ENCODE measurements at places on chromosomes 4 and X.

DNA sequence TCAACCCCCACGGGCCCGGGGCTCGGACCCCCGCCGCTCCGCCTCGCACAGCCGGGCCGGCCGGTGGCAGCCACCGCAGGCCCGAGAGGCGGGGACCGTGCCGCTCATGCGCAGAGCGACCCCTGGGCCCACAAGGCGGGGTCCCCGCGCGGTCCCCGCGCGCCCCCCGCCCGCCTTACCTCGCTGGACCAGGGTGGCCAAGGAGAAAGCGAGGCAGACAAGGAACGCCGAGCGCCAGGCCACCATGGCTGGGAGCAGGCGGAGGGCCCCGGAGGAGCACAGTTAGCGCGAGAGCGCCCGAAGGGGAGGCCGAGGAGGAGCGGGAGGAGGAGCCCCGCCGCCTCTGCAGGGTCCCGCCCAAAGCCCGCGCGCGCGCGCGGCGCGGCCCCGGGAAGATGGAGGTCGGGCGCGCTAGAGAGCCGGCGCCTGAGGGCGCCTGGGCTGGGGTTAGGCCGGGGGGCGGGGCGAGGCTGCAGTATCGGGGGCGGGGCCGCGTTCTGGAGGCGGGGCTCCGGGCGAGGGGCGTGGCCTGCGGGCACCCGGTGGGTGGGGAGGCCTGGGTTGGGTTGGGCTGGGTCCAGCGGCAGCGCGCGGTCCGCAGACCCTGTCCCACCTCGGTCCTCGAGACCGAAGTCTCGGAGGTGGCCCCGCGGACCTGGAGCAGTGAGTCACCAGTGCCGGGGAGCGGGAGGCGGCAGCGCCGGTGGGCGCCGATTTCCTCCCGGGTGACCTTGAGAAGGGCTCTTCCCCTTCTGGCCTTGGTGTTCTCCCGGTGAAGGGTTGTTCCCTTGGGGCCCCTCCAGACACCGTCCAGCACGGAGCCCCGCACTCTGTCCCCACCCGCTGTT, at the start of gene CD99L2:
Gene CD99L2 (minus strand): TSS at position 326 of the 848 bp plus-strand sequence. CDS start 80 bp downstream, at position 246.
- DNase-seq = no peak

DNA sequence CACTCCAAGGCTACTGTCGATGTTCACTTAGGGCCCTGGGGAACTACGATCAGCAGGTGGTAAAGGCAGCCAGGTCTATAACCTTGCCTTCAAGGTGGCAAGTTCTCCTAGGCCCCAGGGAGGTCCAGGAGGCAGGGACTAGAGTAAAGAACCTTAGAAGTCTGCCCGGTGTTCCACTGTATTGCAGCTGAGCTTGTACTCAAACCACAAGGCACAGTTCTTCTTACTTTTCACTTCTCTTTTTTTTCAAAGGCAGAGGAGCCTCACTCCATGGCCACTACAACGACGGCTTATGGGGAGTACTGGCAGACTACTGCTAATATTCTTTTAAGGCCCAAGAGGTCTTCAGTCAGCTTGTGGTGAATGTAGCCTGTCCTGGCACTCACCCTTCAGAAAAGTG, 78.8 kb upstream of the GPR174 start:
- no peak for DNase-seq

DNA sequence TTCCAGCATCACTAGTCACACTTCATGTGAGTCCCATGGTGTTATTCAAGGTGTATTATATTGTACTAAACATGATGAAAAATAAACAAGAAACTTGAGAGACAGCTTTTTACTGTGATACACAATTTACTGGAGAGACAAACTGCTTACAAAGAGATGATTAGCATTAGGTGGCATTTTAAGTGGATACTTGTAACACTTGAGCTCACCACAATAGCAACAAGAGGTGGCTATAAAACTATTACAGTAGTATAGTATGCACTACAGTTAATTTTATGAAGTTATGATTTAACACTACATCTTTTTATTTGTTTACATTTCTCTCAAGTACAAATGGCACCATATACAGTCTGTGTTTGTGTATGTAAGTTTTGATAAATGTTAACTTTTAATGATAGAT, 246.6 kb downstream of the PARM1 start:
- no peak for DNase-seq

- no peak for DNase-seq
Observed at GRCh38 chrX:150587585-150588503, 19.4 kb downstream of the MTM1 start.

DNA sequence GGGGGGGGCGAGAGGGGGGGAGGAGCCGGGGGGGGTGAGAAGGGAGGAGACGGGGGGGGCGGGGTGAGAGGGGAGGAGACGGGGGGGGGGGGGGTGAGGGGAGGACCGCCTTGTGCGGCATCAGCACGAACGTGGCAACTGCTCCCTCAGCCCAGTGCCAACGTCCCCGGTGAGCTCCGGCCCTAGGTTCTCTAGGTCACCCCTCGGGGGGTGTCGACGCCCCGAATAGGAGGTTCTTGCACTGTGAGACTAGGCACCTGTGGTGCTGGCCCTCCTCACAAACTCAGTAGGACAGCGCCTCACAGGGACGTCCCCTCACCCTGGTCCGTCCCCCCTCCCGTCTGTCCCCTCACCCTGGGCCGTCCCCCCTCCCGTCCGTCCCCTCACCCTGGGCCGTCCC, 21.5 kb upstream of the GTPBP6 start:
- DNase-seq = no peak
